ENCODE measurements at places on chromosomes 13 and 19. TPM values are rescaled to one million over a fixed set of nuclear protein-coding genes. Genes with fewer than 3 reads are reported as not detected.

POGLUT2 gene
- total RNA-seq: 28.9 TPM

SIGLEC12 gene
- not detected for total RNA-seq

ZNF814 gene
- total RNA-seq: 8.0 TPM

APOC1 gene
- total RNA-seq: not detected

IGFL2 gene
- 0.13 TPM for total RNA-seq

STARD13 gene
- 23.5 TPM for total RNA-seq

SYT5 gene
- total RNA-seq: not detected

Measured in smooth muscle cell of the pulmonary artery (primary cell).